Kidney tubule cell (primary cell): ENCODE measurements at places on chromosomes 4 and X.

DNA sequence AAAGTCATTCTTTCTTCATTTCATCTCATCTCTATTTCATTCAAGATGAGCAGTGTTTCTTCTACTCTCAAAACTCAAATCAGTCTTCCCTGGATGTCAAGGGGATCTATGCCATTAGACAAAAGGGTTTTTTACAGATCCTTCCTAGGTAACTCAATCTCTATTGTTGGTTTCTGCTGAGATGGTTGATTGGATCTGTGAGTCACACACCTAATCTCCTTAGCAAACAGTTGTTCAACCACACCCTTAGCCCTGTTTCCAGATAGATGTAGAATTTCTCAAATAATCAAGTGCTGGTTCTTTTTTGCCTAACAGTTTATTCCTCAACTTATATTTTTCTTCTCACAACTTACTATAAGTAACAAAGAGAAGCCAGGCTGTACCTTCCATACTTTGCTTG is 200.5 kb downstream of the KDR start:
- DNase-seq, result no peak

- no peak for DNase-seq
These were observed 62.6 kb downstream of the COQ2 start for GRCh38 chr4:83221897-83222441.

GRCh38 chrX:139204571-139204897 is 326.0 kb upstream of the F9 start:
- no peak for DNase-seq

DNA sequence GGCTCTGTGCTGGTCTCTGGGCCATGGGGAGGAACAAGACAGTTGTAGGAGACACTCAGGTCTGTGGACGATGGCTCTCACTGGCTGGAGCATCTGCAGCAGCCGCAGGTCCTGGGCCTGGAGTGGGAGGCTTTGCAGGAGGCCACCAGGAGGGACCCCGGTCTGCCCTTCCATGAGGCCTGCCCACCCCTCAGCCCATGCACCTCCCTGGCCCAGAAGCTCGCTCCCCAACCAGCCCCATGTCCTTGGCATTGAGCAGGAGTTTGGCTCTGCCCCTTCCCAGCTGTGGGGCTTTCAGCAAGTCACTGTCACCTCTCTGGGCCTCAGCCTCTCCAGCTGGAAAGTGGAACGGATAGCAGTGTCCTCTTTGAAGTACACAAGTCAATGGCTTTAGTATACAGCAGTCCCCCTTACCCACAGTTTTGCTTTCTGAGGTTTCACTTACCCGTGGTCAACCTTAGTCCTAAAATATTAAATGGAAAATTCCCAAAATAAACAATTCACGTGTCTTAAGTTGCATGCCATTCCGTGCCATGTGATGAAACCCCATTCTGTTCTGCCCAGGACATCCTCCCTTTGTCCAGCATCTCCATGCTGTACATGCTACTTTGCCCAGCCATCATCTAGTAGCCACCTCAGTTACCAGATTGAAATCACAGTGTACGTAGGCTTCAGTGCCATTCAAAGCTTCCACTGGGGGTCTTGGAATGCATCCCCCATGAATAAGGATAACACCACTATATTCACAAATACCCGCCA is 104.0 kb downstream of the CPZ start:
- DNase-seq, result no peak

GRCh38 chrX:42399632-42400024 is 378.3 kb downstream of the PPP1R2C start:
- DNase-seq, result no peak

- DNase-seq, result no peak
These were observed 1290.9 kb downstream of the PCDH18 start for GRCh38 chr4:136241221-136241986.

- DNase-seq, result no peak
These were observed at the start of gene KIT for GRCh38 chr4:54657551-54658251. Gene KIT (plus strand): TSS chr4:54657957. CDS start chr4:54658015, 58 bp downstream.

DNA sequence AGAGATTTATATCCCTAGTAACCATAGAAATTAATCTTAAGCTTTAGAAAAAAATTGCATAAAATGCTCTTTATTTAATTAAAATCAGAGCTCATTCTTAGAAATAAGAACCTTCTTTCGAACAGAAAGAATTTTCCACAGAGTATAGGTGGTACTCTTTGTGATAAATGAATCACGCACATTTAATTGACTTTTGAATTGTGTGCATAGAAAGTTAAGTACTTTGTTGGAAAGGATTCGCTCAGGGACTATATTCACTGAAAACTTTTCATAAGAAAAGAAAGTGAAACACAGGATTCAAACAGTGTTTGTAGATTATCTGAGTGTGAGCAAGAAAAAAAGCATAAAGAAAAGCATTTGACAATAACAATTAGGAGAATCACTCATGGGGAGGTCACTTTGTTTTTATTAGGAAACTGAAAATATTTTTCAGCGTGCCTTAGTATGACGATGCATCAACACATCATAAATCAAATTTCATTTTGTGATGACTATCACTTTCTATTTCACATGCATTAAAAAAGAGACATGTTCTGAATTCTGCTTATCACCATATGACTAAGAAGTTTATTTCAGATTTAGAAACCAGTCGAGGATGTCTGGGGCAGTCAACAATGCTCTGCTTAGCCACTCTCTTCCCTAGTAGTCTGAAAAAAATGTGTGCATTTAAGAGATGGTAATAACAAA is 49.5 kb downstream of the STX18 start:
- no peak for DNase-seq
